Neural crest cell (in vitro differentiated cells): ENCODE measurements at places on chromosomes 2 and 18. TPM values are rescaled to one million over a fixed set of nuclear protein-coding genes. Genes with fewer than 3 reads are reported as not detected.

Gene NDC80
- 49.5 and 52.1 TPM in 2 replicates for total RNA-seq

Gene KCNE4
- total RNA-seq = 0.09 TPM in 1 of 2 replicates, not detected in the other

Gene ITPRIPL1
- total RNA-seq = 24.2 and 25.6 TPM in 2 replicates

Gene THSD7B
- total RNA-seq = 0.16 and 0.19 TPM in 2 replicates

Gene CD302
- 1.0 TPM in 2 replicates for total RNA-seq

Gene CRYBA2
- not detected in 2 replicates for total RNA-seq

Gene CBLN2
- total RNA-seq = 0.55 and 0.58 TPM in 2 replicates
